Calu3 (cell line): ENCODE measurements at places on chromosomes 13 and 19.
A peak's percentile ranks its signal among the peaks of the same experiment; 100 is the strongest.

GRCh38 chr19:29771708-29772414, 39.9 kb upstream of the CCNE1 start:
- peak; percentile 79 for DNase-seq

DNA sequence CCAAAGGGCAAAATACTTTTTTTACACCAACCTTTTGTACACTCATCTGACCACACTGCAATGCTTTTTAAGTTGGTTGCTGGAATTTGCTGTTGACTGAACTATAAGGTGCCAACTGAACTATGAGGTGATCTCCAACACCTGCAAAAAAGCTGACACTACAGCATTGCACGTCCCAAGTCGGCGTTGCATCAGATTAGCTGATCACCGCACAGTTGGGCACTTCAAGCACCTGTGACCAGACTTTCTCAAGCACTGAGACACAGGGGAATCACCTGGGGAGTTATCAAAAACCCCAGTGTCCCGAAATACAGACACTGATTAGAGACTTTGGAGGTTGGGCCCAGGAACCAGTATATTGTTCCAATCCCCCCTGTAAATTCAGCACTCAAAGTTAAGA, 1.1 kb downstream of the NLRP11 start:
- no peak for DNase-seq

GRCh38 chr19:16381756-16382401, 57.3 kb downstream of the KLF2 start:
- DNase-seq, result no peak

GRCh38 chr19:4507150-4507452, 11.2 kb downstream of the PLIN4 start:
- DNase-seq, result no peak

DNA sequence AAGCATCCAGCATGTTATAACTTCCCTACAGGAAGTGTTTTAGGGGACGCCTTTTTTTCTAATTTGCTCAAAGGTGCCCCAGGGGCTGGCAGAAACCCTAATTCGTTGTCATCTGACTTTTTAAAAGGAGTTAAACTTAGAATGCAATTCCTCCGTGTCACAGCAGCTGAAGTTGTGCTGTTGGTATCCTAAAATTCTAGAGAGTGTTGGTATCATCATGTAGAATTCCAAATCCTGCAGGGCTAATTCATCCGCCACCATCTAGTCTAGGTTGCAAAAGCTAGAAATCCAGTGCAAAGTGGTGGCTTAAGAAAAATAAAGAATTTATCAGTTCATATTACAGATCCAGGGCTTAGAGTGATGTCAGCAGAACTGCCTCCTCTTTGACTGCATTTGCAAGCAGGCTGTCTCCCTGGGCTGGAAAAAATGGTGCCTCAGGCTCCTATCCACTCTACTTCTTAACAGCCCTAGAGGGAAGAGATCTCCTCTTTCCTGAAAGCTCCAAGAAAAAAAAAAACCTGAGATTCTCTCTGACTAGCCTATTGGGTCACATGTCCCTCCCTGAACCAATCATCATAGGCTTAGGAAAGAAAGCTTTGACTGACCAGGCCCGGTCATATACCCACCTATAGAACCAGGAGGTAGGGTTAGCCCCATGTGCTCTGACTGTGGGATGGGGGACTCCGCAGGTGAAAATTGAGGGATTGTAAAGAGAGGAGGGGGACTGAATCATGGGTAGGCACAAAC, 73.0 kb downstream of the MAP4K1 start:
- DNase-seq, result no peak

- no peak for DNase-seq
These were observed 2662.4 kb upstream of the PCDH20 start for GRCh38 chr13:64078025-64078424.

DNA sequence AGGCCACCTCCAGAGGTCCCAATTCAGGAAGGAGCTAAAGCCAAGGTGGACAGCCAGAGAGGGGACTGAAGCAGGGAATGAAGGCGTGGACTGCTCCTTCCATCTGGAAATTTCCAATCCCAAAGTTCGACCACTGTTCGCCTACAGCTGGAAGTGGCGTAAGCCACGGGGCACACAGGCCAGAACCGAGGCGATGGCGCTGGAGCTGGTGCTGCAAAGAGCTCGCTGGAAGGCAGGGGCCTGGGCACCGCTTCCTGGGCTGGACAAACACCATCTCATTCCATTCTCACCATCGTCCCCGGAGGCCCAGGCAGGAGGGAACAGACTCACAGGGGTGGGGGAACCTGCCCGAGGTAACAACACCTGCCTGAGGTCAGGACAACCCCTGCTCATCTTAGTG, 4.2 kb downstream of the MAP2K2 start:
- DNase-seq, result no peak

- no peak for DNase-seq
These were observed 1736.2 kb downstream of the SLITRK5 start for GRCh38 chr13:89407357-89407756.

DNA sequence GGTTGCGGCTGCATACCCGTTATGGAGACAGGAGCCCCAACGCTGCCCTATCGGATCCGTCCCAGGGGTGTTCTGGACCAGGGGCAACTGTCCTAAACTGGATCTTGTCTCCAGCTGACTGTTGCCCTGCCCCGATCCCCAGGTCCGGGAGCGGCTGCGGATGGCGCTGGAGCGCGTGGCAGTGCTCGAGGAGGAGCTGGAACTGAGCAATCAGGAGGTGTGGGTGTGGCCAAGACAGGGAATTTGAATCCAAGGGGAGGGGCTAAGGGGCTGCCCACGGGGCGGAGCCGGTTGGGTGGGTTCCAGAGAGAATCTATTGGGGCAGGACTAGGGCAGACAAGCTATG, 9.9 kb downstream of the PPFIA3 start:
- no peak for DNase-seq

- DNase-seq, result no peak
These were observed 2.5 kb downstream of the RPS28 start for GRCh38 chr19:8323781-8324185.

GRCh38 chr19:55156202-55157063, 1.1 kb downstream of the TNNI3 start:
- peak; percentile 83 for DNase-seq

- DNase-seq, result no peak
These were observed 49.7 kb downstream of the TGDS start for GRCh38 chr13:94546061-94546839.

GRCh38 chr19:23507446-23507845, 112.2 kb upstream of the ZNF91 start:
- no peak for DNase-seq

- DNase-seq, result no peak
These were observed 116.2 kb downstream of the TBC1D4 start for GRCh38 chr13:75365724-75366173.

DNA sequence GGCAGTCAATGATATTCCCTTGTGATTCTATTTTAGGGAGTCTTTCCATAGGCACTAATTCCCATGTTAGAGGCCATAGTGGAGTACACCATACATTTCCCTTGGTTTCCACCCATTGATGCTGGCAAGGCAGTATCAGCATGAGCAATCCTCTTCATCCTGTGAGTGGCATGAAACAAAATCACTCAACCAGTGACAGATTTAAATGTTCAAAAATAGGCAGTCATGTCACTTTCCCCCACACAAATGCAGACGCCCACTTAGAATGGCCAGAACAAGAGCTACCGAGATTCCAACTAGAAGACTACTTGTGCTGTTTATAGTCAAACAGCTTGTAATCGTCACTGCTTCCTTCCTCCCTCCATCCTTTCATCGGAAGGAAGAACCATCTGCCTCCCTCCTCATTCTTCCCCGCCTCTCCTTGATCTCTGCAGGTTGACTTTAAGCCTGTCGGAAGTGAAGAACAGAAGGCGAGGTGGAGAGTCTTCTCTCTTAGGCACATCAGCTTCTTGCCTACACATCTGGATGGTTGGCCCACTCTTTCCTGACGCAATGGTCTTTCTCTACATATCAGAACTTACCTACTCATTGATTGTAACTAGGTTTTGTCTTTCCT, 22.6 kb downstream of the RASL11A start:
- DNase-seq, result no peak

- no peak for DNase-seq
These were observed 19.3 kb downstream of the COL4A2 start for GRCh38 chr13:110326263-110326904.

DNA sequence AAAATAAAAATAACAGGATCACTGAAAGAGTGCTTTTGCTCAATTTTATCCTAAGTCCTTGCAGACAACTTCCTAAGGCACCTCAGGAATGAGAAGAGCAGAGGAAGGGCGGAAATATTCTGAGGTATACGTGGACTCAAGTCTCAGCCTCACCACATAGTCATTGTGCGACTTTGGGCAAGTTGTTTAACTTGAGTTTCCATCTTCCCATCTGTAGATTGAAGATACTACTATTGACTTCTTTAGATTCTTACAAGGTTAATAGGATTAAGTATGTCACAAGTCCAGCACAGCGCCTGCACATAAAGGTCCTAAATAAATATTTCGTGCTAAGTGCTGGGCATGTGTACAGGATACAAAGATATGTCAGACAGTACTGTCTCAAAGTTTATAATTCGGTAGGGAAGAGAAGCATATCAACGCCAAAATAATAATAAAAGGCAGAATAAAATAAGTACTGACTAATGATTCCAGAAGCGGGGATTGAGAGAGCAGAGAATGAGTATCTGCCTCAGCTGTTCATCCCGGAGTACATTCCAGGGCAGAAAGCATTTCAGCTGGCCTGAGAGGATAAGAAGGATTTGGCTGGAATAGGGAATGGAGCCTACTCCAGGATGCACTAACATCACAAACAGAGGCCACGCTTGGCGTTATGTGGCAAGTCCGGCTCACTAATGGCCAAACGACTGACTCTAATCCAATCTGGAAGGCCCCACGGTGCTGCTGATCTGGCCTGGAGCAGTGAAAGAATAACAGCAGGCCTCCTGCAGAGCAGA, 139.7 kb downstream of the FLT1 start:
- no peak for DNase-seq

GRCh38 chr19:40174092-40174491, 17.1 kb upstream of the MAP3K10 start:
- no peak for DNase-seq

GRCh38 chr13:35349673-35350278, 126.7 kb downstream of the MAB21L1 start:
- DNase-seq, result no peak

- no peak for DNase-seq
These were observed 27.1 kb downstream of the RNASEH2B start for GRCh38 chr13:50936679-50937078.

GRCh38 chr13:94660695-94661326, 51.5 kb downstream of the SOX21 start:
- DNase-seq, result no peak

GRCh38 chr19:16428372-16429036, 43.3 kb downstream of the EPS15L1 start:
- no peak for DNase-seq

GRCh38 chr13:41193469-41193868, 900 bp downstream of the KBTBD7 start:
- no peak for DNase-seq

DNA sequence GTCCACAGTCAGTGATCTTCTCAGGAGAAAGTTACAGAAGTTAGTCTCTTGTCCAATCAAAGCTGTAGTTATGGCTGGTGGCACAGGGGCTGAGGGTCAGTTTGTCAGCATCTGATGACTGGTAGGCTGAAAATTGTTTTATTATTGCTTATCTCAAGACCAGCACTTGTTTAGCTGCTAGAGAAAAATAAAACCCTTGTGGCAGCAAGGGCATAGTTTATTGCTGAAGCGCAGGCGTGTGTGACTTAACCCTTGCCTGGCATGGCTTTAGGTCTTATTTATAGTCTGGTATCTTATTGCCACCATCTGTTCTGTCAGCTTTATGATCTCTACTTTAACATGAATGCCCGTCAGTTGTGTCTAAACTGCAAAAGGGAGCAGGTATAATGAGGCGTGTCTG, 154.7 kb downstream of the USP12 start:
- no peak for DNase-seq

DNA sequence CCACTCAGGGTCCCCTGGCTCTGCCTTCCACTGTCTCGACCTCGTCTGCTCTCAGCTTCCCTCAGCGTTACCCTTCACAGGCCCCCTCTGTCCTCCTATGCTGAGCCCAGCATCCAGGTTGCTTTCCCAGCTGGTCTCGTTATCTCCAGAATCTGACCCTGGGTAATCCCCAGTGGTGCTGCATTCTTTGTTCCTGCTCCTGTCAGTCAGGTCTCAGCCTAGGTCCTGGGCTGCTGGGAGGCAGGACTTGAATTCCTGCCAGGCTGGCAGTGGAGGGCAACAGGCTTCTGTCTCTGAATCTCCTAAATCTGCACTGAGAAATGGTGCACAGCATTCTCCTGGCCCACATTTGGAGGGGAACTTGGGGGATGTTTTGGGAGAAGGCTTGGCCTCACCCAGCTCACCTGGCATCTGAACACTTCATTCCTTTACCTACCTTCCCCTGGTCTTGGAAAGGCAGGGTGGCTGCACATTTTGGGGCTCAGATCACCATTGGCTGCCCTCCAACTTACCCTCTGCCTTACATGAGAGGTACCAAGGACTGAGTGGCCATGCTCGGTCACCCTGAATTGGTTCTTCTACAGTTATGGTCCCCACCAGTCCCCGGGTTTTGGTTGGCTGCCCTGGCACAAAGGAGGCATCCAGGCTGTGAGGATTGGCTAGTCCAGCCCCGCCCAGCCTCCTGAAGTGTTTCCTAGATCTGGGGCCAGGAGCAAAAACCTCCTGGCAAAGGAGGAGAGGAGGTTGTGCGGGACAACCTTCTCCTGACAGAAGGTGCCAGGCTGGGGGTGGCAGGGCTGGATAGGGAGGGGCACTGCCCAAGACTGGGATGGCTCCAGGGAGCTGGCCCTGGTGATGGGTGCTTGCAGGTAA, at the start of gene CYP4F8:
Gene CYP4F8 (plus strand): TSS at position 712 of the 873 bp plus-strand sequence. CDS start 399 bp downstream, outside the sequence.
- peak; percentile 25 for DNase-seq

- DNase-seq, result no peak
These were observed 11.6 kb downstream of the GATAD2A start for GRCh38 chr19:19417046-19417445.

- no peak for DNase-seq
These were observed 7.3 kb downstream of the RELB start for GRCh38 chr19:45008552-45008951.

- DNase-seq, result no peak
These were observed 188.2 kb downstream of the KCNRG start for GRCh38 chr13:50203256-50203941.

GRCh38 chr19:27694361-27695055, 1518.4 kb downstream of the UQCRFS1 start:
- no peak for DNase-seq
